Globus pallidus (tissue), 1 donor: ENCODE measurements at places on chromosomes 7 and 10.
A peak's percentile ranks its signal among the peaks of the same experiment; 100 is the strongest.

GRCh38 chr7:44538093-44538797 is 2.9 kb downstream of the NPC1L1 start:
- DNase-seq = no peak

DNA sequence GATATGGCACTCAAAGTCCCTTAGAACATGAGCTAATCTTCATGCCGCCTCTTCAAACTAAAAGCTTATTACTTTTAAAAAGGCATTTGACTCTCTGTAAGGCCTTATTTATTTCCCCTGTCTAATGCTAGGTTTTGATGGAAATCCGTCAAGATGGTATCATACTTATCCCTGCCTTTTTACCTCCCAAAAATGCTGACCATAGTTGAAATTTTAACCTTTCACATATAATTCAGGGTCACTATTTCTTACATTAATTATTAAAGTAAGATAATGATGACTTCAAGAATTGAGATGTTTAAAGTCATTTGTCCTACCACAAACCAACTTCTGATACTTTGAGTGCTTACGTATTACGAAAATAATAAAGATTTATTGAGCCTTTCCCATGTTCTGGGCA is 12.3 kb upstream of the OSBPL3 start:
- DNase-seq = no peak

GRCh38 chr7:73628504-73628903 is 4.2 kb upstream of the MLXIPL start:
- no peak for DNase-seq

DNA sequence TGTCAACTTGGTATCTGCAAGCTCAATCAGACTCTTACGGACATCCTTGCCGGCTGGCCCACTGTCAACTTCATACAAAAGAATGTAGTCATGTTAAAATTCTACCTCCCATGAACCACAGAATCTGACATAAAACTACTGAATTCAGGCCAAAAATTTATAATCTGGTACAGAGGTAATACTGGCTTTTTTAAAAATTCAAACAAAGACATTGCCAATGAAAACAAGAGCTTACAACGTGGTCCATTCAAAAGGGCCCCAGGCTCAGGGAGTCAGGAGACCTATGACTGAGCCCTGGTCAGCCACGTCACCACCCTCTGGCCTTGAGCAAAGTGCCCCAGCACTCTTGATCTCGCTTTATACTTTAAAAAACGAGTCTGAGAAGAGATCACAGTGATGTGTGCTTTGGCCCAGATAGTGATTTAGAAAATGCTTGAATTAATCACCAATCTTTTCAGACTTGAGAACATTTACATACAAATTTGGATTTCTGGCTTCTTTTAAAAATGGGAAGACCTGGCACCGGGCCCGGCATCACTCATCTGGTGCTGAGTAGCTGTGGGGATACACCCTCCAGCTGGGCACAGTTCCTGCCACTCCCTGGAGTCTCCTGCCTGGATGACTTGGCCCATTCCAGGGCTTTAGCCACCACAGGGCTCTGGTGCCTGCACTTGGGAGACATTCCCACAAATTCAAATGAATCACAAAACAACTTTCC is 94.1 kb downstream of the PIP4K2A start:
- DNase-seq = peak; percentile 79

- no peak for DNase-seq
Observed at GRCh38 chr7:13201628-13202027, 514.2 kb downstream of the ARL4A start.

DNA sequence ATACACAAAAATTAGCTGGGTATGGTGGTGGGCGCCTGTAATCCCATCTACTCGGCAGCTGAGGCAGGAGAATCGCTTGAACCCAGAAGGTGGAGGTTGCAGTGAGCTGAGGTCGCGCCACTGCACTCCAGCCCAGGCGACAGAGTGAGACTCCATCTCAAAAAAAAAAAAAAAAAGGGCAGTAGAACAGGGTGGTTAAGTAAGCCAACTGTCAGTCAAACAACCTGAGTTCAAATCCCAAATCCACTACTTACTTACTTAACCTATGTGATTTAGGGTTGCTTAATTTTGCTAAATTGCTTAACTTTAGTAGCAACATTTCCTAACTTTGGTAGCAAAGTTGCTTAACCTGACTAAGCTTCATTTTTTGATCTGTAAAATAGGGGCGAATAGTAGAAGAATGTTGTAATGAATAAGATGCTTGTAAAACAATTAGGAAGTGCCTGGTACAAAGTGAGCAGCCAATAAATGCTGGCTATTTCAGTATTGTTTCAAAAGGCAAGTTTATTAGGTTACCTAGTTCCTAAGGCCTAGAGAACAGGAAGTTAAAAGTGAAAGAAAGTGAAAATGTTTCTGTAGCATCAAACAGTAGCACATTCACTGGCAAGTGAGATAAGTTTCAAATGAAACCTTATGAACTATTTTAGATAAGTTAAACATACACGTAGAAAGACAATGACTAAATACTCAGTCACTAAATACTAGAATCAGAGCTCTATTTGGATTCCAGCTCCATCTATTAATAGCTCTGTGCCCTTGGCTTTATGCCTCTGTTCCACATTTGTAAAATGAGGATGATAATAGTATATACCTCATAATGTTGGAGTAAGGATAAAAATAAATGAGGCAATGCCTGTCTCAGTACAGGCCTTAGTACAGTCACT is 64.3 kb downstream of the HOXA1 start:
- no peak for DNase-seq

- no peak for DNase-seq
Observed at GRCh38 chr7:84191261-84191660, 3.3 kb downstream of the SEMA3A start.

GRCh38 chr7:521221-522070 is 1.8 kb upstream of the PDGFA start:
- DNase-seq = no peak

DNA sequence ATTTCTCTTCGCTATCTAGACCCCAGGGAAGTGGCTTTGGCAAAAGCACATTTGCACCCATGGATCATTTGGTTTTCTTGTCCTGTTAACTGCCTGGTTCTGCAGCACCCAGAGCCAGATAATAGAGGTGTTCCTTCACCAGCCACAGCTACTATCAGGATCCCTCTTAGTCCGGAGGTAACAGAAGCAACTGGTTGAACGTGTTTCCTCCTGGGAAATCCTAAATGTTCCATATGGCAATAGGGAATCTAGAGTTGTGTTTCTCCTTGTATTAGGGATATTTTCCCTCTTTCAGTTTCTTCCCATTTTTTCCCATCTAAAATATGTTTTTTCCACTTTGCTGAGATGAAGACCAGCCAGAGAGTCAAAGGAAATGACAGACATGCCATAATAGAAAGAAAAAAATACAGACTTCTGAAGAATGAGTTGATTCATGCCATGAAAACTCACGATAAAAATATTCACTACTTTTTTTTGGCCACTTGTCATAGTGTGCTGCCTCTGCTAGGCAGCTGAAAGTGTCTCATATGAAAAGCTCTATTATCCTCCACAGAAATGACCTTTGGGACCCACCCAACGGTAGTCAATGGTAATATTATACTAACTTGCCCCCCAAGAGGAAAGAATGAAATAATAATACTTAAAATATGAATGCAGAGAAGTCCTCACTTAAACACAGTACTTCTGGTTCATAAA is 472.8 kb downstream of the KCNMA1 start:
- no peak for DNase-seq

- DNase-seq = no peak
Observed at GRCh38 chr7:41378156-41378555, 324.7 kb downstream of the INHBA start.

DNA sequence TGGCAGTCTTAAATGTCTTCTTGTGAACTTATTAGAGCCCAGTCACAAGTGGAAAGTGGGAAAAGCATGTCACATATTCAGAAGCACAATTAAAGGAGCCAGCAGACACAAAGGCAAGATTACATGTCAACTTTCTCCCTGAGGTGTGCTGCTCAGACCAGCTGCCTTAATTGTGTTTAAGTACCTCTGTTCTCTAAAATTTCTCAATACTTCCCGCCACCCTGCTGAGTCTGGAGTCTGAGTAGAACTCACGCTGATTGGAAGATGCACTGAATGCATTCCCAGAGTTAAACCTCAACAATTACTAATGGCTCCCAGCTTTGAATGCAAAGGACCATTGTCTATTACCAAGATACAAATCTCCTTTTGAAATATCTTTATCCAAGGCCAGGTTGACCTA is 166.4 kb upstream of the COBL start:
- no peak for DNase-seq

DNA sequence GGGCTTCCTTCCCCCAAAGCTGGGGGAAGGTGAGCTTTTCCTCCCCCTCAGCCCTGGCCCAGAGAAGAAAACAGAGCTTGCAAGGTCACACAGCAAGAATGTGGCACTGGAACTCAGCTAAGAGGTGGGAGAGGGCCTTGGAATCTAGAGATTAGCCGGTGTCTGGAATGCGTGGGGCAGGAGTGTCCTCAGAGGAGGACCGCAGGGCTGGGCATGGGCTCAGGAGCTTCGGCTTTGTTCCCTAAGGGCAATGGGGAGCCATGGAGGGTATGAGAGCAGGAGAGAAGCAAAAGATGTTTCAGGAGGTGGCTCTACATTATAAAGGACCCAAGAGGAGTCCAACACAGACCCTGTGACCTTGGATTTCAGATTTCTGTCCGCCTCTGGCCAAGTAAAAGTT is 127.2 kb upstream of the TNRC18 start:
- no peak for DNase-seq

DNA sequence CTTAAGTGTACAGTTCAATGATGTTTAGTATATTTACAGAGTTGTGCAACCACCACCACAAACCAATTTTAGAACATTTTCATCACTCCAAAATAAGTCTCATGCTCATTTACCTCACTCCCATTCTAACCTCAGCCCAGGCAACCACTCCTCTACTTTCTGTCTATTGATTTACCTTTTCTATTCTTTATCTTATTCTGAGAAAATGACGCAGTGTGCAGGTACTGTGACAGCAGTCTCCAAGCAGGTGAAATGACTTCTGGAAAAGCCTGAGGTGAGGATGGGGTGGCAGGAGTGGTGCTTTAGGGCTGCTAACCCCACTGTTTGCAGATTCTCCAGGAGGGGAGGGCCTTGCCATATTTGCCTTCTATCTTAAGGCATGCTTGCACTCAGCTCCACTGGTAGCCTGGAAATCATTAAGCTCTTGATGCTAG is 39.5 kb downstream of the GARS1 start:
- DNase-seq = no peak

DNA sequence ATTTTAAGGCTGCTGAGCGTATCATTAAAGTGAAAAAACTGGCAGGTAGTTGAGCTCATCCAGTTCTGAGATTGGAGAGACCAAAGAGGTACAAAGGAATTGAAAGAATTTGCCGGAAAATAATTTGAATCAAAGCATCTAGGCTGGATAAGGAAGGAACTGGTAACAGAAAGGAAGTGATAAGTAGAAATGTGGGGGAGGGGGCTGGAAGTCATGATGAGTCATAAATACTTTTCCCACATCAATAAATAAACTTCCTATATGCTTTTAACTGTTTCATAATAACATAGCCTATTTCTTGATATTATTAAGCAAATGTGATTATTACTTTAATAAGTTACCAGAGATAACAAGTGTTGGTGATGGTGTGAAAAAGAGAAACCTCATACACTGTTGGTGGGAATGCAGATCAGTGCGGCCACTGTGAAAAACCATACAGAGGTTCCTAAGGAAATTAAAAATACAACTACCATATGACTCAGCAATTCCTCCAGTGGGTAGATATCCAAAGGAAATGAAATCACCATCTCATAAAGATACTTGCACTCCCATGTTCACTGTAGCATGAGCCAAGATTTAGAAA is 27.0 kb downstream of the ZNF438 start:
- DNase-seq = no peak

GRCh38 chr10:6218692-6219493 is 16.2 kb downstream of the PFKFB3 start:
- DNase-seq = peak; percentile 42

DNA sequence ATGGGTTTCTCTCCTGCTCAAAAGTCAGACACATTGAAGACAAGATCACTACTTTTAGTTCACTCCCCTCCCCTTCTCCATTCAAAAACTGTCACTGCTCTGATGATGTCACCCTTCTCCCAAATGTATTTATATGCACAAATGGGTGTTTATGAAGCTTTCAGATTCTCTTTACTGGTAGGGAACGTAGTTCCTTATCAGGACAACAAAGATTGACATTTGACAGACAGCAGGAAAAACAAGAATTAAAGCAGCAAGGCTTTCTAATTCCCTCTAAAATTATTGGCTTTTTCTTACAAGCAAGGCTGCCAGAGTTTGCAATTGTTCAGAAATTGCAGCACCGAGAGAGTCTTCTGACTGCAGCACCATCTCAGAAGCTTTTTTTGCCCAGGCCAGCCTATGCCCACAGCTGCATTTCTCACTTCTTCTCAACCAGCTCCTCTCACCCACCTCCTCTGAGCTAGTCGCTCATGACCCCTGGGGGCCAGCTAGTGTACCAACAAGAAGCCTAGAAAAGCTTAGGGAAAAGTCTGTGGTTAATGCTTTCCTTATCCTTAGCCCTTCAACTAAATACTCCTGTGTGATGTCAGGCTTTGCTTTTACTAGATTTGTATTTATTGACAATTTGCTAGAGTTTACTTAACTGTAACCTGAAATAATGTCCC is 265.1 kb downstream of the HTR7 start:
- peak; percentile 40 for DNase-seq

DNA sequence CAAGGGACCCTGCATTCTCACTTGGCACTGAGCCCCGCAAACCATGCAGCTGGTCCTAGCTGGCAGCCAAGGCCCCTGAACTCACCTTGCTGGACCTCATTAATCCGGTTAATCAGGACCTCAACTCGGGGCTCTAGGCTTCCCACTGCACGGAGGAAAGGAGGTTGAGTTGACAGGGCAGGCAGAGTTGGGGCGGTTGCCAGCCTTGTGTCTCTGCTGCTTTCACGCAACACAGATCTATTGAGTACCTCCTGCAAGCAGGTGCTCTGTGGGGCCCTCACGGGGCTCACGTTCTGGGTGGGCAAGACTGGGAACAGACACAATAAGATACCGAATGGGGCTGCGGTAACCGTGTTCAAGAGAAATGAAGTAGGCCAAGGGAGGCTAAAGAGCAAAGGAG is 6.2 kb downstream of the SYCE1 start:
- no peak for DNase-seq

GRCh38 chr7:95871075-95871848 is 98.9 kb downstream of the DYNC1I1 start:
- DNase-seq = peak; percentile 69

DNA sequence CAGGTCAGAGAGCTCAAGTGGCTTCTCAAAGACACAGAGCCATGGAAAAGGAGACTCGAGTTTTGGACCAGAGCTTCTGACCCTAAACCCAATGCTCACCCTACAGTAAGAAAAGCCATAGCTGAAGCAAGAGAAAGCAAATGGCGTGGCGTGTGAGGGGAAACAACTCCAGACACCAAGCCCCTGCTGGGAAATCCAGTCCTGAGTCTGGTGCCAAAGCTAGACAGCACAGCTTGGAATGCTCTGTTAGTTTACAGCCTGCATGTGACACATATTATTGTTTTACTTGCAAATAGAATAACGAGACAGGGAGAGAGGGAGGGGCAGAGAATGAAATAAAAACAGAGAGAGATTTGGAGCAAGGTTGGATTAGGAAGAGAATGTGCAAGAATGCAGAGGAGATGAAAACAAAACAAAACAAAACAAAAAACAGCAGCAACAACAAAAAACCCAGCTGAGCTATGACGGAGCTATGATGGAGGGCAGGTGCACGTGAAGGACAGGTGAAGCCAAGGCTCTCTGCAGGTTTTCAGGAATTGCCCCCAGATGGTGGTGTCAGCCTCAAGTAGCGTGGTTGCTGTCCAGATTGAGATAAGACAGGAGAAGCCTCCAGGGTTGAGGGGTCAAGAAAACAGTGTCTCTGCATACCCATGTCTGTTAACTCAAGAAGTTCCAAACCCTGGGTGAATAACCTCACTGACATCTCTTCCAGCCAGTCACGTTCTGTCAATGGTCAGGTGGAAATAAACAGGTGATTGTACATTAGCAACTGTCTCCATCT is 69.7 kb upstream of the LRRC18 start:
- no peak for DNase-seq
